Aorta (tissue), 5 donors: ENCODE measurements at places on chromosomes 3 and 15. TPM values are rescaled to one million over a fixed set of nuclear protein-coding genes. Genes with fewer than 3 reads are reported as not detected.

- DNase-seq: no peak
These were observed 114.4 kb downstream of the TP63 start for GRCh38 chr3:189745622-189746021.

- no peak for DNase-seq
These were observed 19.7 kb downstream of the CORO2B start for GRCh38 chr15:68598171-68599152.

- DNase-seq: no peak
These were observed 1016.0 kb downstream of the MCTP2 start for GRCh38 chr15:95247071-95247984.

GRCh38 chr3:112456147-112456546, 43.1 kb downstream of the BTLA start:
- no peak for DNase-seq

Gene ILDR1
- total RNA-seq: not detected
